ENCODE measurements at places on chromosomes 11 and 22. TPM values are rescaled to one million over a fixed set of nuclear protein-coding genes. Genes with fewer than 3 reads are reported as not detected.

- peak overlapping the region; percentile 78 for H3K4me3 ChIP-seq
- peaks cover 47% of the 10 kb centered on the region for H3K4me1 ChIP-seq
- H3K27ac ChIP-seq: peak overlapping the region; percentile 95
- DNase-seq: peak; percentile 83
- no peaks in the 10 kb centered on the region for H3K27me3 ChIP-seq
These were observed 511 bp upstream of the CLCF1 start for GRCh38 chr11:67373648-67374570.

DNA sequence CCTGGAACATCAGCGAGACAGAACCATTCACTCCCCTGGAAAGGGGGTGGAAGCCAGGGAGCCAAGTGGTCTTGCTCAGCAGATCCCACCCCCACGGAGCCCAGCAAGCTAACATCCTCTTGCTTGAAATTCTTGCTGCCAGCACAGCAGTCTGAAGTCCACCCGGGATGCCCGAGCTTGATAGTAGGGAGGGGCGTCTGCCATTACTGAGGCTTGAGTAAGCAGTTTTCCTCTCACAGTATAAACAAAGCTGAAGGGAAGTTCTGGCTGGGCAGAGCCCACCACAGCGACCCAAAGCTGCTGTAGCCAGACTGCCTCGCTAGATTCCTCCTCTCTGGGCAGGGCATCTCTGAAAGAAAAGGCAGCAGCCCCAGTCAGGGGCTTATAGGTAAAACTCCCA lies 764.8 kb upstream of the LUZP2 start:
- no peaks in the 10 kb centered on the region for H3K27me3 ChIP-seq
- H3K4me1 ChIP-seq: no peaks in the 10 kb centered on the region
- no peak overlapping the region for H3K4me3 ChIP-seq
- no peak overlapping the region for H3K27ac ChIP-seq

GRCh38 chr22:29477723-29478318 lies 2.2 kb upstream of the NEFH start:
- peaks cover 66% of the 10 kb centered on the region for H3K27me3 ChIP-seq
- no peaks in the 10 kb centered on the region for H3K4me1 ChIP-seq
- no peaks in the 10 kb centered on the region for H3K36me3 ChIP-seq
- no peak for DNase-seq

GRCh38 chr11:6251990-6252473 lies 7.6 kb upstream of the CCKBR start:
- peak; percentile 29 for DNase-seq
- no peaks in the 10 kb centered on the region for H3K36me3 ChIP-seq
- peak overlapping the region; percentile 71 for H3K27ac ChIP-seq
- H3K4me3 ChIP-seq: no peak overlapping the region
- H3K27me3 ChIP-seq: peaks cover 16% of the 10 kb centered on the region

DNA sequence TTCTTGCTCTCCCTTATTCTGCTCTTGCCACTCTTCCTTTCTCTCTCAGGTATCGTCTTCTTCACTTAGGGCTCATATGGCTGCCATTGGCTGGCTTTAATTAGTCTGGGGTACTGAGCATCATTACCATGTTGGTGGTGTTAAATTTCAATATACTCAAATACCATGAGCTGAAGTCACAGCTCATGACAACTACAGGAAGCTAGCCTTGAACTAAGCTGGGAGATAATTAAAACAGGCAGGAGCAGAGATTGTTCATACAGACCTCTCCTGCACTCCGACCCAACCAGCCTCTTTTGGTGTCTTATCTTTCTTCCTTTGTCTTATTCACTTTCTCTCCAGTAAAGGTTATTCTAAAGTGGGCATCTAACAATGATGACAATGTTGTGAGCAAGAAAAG lies 130.9 kb upstream of the BLID start:
- no peak for DNase-seq
- H3K4me3 ChIP-seq: no peak overlapping the region
- no peaks in the 10 kb centered on the region for H3K27me3 ChIP-seq
- no peaks in the 10 kb centered on the region for H3K36me3 ChIP-seq
- no peak overlapping the region for H3K27ac ChIP-seq
- no peaks in the 10 kb centered on the region for H3K4me1 ChIP-seq

- DNase-seq: no peak
- no peaks in the 10 kb centered on the region for H3K27me3 ChIP-seq
- no peak overlapping the region for H3K27ac ChIP-seq
- H3K4me1 ChIP-seq: no peaks in the 10 kb centered on the region
These were observed 12.7 kb downstream of the CCDC73 start for GRCh38 chr11:32781721-32782120.

- no peak overlapping the region for H3K4me3 ChIP-seq
- no peaks in the 10 kb centered on the region for H3K36me3 ChIP-seq
- no peak for DNase-seq
- no peaks in the 10 kb centered on the region for H3K4me1 ChIP-seq
- no peak overlapping the region for H3K27ac ChIP-seq
- no peaks in the 10 kb centered on the region for H3K27me3 ChIP-seq
These were observed 49.6 kb downstream of the CNTF start for GRCh38 chr11:58671983-58672633.

GRCh38 chr11:2575591-2576051 lies 124.2 kb downstream of the KCNQ1OT1 start:
- H3K27me3 ChIP-seq: no peaks in the 10 kb centered on the region
- peak; percentile 39 for DNase-seq
- no peak overlapping the region for H3K4me3 ChIP-seq

GRCh38 chr22:35622191-35622913 lies 5.2 kb upstream of the MB start:
- H3K27me3 ChIP-seq: no peaks in the 10 kb centered on the region
- DNase-seq: peak; percentile 83
- peaks cover 15% of the 10 kb centered on the region for H3K4me1 ChIP-seq
- peak overlapping the region; percentile 66 for H3K27ac ChIP-seq
- no peak overlapping the region for H3K4me3 ChIP-seq
- H3K36me3 ChIP-seq: no peaks in the 10 kb centered on the region

GRCh38 chr11:43573873-43574272 lies 106.7 kb upstream of the HSD17B12 start:
- H3K27me3 ChIP-seq: peaks cover 90% of the 10 kb centered on the region
- H3K36me3 ChIP-seq: no peaks in the 10 kb centered on the region
- no peak for DNase-seq
- peaks cover 14% of the 10 kb centered on the region for H3K4me1 ChIP-seq
- no peak overlapping the region for H3K4me3 ChIP-seq

- no peaks in the 10 kb centered on the region for H3K36me3 ChIP-seq
- no peak overlapping the region for H3K27ac ChIP-seq
- H3K27me3 ChIP-seq: peaks cover 97% of the 10 kb centered on the region
- H3K4me1 ChIP-seq: peaks cover 21% of the 10 kb centered on the region
- H3K4me3 ChIP-seq: no peak overlapping the region
These were observed 4.7 kb downstream of the WNT7B start for GRCh38 chr22:45972091-45972888.

- H3K4me3 ChIP-seq: no peak overlapping the region
- DNase-seq: peak; percentile 26
- no peaks in the 10 kb centered on the region for H3K4me1 ChIP-seq
- H3K36me3 ChIP-seq: no peaks in the 10 kb centered on the region
These were observed 136.2 kb downstream of the OSBP2 start for GRCh38 chr22:30830907-30831306.

GRCh38 chr11:128535468-128536457 lies 51.6 kb downstream of the ETS1 start:
- H3K36me3 ChIP-seq: no peaks in the 10 kb centered on the region
- peaks cover 11% of the 10 kb centered on the region for H3K4me1 ChIP-seq
- no peak for DNase-seq
- H3K4me3 ChIP-seq: no peak overlapping the region

DNA sequence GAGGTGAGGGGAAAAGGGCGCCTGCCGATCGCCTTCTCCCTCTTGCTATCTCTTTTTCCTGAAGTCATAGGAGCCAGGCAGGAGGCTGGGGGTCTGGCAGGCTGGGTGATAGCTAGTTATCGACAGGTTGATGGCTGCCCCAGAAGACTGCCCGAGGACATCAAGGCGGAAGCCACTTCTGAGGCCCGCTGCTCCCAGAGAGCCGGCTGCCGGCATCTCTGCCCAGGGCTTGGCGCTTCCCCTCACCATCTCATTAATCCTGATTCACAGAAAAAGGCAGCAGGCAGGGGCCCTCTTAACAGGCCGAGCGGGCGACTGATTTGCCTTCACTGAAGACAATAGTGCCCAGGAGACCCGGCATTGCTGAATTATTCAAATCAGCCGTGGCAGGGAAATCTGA lies 124.2 kb downstream of the MIAT start:
- H3K4me1 ChIP-seq: no peaks in the 10 kb centered on the region
- no peak for DNase-seq
- H3K4me3 ChIP-seq: no peak overlapping the region
- no peaks in the 10 kb centered on the region for H3K36me3 ChIP-seq
- no peaks in the 10 kb centered on the region for H3K27me3 ChIP-seq
- no peak overlapping the region for H3K27ac ChIP-seq

DNA sequence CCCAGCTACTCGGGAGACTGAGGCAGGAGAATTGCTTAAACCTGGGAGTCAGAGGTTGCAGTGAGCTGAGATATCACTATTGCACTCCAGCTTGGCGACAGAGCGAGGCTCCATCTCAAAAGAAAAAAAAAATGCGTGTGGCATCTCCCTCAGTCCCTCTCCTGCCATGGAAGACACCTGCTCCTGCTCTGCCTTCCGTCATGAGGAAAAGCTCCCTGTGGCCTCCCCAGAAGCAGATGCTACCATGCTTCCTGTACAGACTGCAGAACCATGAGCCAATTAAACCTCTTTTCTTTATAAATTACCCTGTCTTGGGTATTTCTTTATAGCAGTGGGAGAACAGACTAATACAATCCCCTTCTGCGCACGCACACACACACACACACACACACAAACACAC lies 249.4 kb downstream of the MN1 start:
- no peak overlapping the region for H3K27ac ChIP-seq
- H3K27me3 ChIP-seq: no peaks in the 10 kb centered on the region

DNA sequence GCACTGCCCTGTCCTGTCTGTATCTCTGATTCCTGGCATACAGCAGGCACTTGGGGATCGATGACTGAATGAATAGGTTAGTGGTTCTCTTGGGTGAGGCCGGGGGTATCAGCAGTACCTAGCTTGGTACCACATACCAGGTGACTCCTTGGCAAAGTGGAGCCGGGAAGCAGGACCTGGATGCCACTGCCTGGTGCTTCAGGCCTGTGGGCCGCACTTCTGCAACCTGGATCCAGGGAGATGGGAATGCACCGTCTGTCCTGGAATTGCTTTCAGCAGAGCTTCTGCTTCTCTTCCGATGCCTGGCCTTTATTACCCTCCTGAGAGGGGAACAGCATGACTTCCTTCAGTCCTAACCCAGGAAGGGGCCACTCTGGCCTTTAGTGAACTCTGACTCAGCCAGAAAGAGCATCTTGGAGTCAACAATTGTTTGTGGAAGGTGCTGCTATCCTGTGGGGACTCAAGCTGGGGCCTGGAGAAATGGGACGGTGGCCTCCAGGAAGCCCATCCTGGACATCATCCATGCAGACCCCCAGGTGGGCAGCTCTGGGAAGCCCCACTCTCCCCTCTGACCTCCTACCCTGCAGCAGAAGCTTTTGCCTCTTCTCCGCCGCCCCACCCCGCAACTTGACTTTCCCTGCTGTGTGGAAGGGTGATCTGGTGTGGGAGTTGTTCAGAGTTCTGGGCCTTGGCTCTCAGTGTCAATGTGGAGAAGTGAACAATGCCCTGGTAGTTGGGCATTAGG lies 5.1 kb downstream of the CD82 start:
- DNase-seq: no peak
- H3K27ac ChIP-seq: no peak overlapping the region
- H3K4me3 ChIP-seq: no peak overlapping the region
- no peaks in the 10 kb centered on the region for H3K27me3 ChIP-seq
- H3K4me1 ChIP-seq: peaks cover 38% of the 10 kb centered on the region

DNA sequence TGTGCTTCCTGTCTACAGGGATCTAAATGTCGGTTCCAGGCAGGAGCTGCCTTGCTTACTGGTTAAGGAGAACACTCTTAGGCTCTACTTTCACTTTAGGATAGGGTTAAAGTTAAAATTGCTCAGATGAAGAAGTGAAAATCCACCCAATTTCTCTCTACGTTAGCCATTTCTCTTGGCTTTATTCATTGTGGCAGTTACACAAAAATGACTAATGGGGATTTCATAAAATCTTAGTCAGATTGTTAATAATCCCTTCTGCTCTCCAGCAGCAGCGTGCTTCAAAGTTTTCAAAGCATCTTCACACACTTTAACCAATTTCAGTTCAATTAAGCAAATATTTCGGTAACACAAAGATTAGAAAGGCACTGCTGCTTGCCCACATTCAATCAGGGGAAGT lies 58.4 kb upstream of the RCN1 start:
- H3K4me1 ChIP-seq: no peaks in the 10 kb centered on the region
- DNase-seq: no peak
- H3K4me3 ChIP-seq: no peak overlapping the region

GRCh38 chr11:28756977-28757376 lies 648.8 kb downstream of the METTL15 start:
- no peaks in the 10 kb centered on the region for H3K27me3 ChIP-seq
- no peak overlapping the region for H3K4me3 ChIP-seq
- DNase-seq: no peak
- H3K36me3 ChIP-seq: no peaks in the 10 kb centered on the region

DNA sequence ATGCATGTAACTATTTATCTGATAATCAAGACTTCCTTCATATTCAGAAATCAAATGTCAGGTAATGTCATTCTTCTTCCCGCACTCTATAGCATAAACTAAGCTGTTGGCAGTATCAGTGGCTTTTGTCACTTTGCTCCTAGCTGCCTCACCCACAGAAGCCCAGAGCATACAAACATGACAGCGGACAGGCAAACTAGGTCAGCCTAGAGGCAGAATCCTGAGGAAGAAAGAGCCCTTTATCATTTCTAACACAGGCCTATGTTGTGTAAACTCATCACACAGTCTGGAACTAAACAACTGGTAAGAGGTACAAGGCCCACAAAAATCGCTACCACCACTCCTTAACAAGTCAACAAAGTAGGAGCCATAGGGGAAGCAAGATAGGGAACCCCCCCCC lies 21.0 kb downstream of the GUCY1A2 start:
- H3K4me3 ChIP-seq: no peak overlapping the region
- no peaks in the 10 kb centered on the region for H3K27me3 ChIP-seq
- H3K27ac ChIP-seq: no peak overlapping the region
- DNase-seq: no peak

DNA sequence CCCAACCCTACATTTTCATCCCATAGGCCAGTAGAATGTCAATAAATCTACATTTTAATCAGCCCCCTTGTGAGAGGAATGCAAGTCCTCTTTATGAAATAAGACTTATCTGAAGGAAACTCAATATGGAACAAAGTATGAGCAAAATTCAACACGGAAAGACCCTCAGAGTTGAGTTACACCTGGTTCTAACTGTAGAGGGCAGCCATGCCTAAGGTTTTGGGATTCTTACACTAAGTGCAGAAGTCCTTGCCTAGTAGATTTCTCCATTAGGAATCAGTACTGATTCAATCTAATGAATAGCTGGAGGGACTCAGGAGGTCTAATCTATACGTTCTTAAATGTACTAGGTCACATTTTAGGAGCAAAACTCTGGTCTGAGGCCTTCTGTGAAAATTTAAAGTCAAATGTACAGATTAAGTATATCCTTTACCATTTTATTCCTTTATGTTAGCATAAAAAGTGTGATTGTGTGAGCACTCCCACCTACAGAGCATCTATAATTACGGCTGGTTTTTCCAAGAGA lies 904.5 kb downstream of the DLG2 start:
- no peak for DNase-seq
- H3K4me3 ChIP-seq: no peak overlapping the region
- H3K4me1 ChIP-seq: peaks cover 8% of the 10 kb centered on the region

Gene PRG2
- not detected for total RNA-seq

Gene RPS3
- 699 TPM for total RNA-seq

Gene RNASEH2C
- total RNA-seq: 231 TPM

Gene OR10A2
- not detected for total RNA-seq

Gene OR52E8
- not detected for total RNA-seq

Measured in transverse colon (tissue), 4 donors.